ENCODE measurements at places on chromosomes 12 and 14.

DNA sequence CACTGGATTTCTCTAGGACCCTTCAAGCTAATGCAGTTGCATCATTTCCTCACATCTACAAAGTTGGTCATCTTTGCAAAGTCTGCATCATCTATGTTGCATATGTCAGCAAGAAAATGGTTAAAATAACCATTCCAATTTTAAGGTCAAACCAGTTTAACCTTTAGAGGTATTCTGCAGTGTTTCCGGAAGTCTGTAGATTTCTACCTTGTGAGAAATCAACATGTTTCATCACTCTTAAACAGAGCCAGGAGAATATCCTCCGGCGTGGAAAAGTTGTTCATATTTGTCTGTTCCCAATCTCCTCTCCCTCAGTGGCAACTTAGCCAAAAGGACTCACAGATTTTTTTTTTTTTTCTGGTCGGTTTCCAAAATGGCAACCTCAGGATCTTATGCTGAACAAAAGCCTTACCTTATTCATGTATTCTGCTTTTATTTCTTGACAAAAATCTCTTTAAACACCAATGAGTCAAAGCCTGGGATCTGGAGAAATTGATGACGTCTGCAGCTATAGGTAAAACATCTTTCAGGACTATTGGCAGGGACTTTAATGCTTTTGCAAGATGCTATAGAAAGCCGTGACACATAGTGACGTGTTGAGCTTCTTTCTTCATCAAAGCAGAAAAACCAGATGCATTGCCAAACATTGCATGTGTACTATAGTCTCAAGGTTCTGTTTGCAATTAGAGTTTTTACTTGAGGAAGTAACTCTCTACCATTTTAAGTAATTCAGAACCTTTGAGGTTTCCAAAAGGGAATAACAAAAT, 16.0 kb upstream of the CDK17 start:
- peak; percentile 94 for DNase-seq

GRCh38 chr12:52036587-52037171, 14.6 kb upstream of the NR4A1 start:
- DNase-seq, result no peak

GRCh38 chr12:59398164-59398563, 197.7 kb upstream of the SLC16A7 start:
- DNase-seq, result no peak

DNA sequence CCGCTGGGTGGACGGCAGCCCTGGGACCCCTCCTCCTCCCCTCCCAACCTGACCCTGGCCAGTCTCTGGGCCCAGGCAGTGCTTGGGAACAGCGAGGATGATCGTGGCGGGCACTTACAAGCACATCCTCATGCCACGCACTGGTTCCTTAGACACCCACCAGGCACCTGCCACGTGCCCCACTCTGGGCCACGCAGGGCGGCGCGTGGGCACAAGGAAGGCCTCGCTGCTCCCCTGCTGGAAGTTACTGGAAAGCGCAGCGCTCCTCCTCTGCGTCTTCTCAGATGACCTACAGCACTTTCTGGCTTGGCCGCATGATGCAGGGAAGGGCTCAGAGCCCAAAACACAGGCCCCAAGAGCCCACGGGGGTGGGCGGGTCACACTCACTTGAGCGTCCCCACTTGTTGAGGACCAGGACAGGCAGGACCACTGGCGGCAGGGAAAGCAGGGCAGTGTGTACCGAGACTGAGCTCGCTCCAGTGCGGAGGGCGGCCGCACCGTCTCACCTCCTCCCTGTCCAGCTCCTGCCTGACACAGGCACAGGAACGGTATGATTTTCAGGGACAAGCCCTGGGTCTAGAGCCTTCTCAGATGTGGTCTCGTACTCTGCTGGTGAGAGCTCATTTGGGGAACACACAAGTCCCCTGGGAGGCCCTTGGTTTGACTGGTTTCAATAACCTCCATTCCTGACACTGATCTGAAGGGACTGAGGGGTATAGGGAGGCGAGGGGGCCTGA, 128.3 kb upstream of the EVL start:
- no peak for DNase-seq

DNA sequence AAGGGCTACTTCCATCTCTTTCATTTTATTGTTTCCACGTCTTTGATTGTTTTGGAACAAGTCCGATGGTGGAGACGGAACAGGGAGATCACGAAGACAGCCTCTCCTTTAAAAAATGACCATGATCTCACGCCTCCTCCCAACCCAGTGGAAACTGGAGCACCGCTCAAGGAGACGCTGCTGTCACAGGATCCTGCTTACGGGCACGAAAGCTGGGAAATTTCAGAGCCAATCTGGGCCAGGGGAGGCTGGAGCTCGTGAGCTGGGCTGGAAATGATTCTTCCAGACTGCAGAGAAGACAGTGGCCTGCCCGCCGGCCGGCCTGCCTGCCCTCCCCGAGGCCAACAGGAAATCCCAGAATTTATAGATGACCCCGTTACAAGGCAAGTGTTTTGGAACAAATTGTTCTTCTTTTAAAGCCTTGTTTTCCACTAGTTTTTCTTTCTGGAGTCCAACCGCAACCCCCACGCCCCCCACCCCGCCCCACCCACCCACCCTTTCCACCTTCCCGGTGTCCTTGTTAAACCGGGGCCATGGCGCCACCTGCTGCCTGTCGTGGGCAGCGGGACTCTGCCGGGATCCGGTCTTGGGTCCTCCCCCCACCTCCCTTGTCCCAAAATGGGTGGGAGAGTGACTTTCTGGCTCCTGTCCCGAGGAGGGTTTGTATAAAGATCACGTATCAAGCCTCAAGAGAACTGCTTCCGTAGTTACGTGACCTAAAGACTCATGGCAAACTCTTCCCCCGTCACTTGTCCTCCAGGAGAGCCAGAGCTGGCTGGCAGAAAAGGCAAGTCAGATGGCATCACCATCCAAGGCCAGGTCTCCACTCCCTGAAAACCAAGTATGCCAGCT, 40.3 kb downstream of the MAP1LC3B2 start:
- peak; percentile 78 for DNase-seq

GRCh38 chr12:48151103-48151771, 6.1 kb downstream of the ASB8 start:
- no peak for DNase-seq

GRCh38 chr14:60647081-60647836, 2.0 kb downstream of the SIX1 start:
- no peak for DNase-seq

DNA sequence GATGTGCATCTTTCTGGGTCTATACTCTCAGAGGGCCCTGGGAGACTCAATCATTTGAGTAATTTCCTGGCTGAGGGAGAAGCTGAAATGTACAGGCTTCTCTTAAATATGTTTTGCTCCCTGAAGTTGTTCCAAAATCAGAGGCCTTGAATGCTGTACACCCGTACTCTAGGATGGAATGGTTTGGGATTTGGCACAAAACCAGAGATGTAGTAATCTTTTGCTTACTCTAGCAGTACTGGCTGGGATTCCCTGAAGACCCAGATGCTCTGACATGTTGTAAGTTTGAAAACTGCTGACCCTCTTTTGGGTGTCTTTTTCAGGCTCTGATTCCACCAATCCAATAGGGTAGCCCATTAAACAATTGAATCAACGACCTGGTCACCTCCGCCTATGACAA, 10.4 kb downstream of the ACACB start:
- DNase-seq, result peak; percentile 63

DNA sequence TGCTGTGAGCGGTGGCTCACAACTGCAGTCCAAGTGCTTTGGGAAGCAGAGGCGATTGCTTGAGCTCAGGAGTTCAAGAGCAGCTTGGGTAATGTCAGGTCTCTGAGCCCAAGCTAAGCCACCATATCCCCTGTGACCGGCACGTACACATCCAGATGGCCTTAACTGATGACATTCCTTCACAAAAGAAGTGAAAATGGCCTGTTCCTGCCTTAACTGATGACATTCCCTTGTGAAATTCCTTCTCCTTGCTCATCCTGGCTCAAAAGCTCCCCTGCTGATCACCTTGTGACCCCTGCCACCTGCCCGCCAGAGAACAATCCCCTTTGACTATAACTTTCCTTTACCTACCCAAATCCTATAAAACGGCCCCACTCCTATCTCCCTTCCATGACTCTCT, 48.6 kb downstream of the SLC25A47 start:
- no peak for DNase-seq

GRCh38 chr14:64421166-64421565, 33.0 kb downstream of the MTHFD1 start:
- DNase-seq, result peak; percentile 61

Measured in fibroblast of the conjunctiva (primary cell).